ENCODE measurements at places on chromosomes 12 and 14.

DNA sequence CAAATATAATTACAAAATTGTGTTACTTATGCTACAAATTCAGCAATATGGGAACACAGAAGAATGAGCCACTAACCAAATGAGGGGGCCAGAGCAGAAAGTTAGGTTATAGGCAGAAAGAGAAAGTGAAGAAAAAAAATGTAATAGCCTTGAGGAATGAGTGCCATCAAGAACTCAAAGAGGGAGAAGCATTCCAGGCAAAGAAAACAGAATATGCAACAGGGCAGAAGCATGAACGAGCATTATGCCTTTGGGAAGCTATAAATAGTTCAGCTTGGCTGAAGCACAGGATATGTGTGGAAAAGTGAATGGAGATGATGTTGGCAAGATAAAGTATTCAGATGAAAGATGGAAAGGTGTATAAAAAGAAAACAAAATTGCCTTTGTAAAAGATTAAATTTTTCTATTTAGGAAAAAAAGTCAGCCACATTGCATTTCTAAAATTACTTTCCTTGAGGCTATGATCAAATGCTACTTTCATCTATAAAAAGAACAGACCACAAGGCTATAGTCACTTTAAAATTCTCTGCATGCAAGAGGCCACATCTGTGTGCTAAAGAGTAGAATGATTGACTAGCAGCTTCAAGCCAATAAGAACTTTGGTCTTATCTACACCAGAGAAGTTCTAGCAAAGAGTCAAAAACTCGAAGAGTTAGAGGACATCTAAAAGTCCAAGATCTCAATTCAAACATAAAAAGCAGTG lies 193.6 kb upstream of the GARIN6 start:
- no peak for DNase-seq

GRCh38 chr14:34710744-34711143 lies 3.6 kb downstream of the CFL2 start:
- DNase-seq, result peak; percentile 37

- DNase-seq, result no peak
Observed at GRCh38 chr12:31663576-31663975, 4.1 kb downstream of the ETFBKMT start.

DNA sequence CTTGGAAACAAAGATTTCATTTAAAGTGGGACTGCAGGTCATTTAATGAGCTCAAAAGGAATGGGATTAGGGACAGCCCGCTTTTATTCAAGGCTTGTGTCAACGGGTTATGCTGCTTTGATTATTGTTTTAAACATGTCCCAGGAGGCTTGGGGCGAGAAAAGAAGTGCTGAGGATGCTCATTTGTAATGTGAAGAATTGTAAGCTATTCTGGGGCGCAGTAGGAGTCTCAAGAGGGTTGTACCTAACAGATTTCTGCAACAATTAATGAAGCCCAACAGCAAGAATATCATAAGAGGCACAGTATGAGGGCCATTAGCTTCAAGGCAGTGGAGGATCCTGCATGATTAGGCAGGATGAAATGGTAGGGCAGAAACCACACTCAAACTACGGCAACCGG lies 122.5 kb downstream of the KTN1 start:
- DNase-seq, result no peak

DNA sequence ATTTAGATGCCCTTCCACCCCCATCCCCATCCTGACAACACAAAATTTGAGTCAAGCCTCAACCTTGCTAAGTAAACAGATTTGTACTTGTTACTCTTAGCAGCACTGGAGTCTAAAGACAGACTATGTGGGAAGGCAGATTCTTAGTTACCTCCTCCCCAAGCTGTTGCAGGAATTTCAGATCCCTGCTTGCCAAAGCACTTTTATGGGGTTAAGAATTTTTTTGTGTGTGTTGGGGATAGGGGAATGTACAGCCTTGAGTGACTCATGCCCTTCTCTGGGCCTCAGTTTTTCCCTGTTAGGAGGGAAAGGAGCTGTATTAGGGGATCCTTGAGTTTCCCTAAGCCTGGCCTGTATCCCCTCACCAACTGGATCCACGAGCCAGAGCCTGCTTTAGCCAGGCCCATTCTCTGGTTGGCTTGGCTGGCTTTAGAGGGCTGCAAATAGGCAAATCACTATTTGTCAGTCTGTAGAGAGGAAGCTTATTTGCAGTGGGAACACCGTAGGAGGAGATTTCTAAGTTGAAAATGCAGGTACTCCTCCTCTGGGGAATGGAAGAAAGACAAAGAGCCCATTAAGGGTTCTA lies 27.7 kb upstream of the RNU6-8 start:
- DNase-seq, result no peak

GRCh38 chr12:122336015-122336946 lies 70.0 kb upstream of the VPS33A start:
- DNase-seq, result no peak

- no peak for DNase-seq
Observed at GRCh38 chr14:71716041-71716772, 216.0 kb upstream of the RGS6 start.

- no peak for DNase-seq
Observed at GRCh38 chr14:49942090-49942489, 49.2 kb downstream of the ARF6 start.

- DNase-seq, result no peak
Observed at GRCh38 chr12:47231456-47231855, 151.7 kb upstream of the AMIGO2 start.
